AG10803 (cell line): ENCODE measurements at places on chromosomes 12 and 14.

- no peak for DNase-seq
Measured at GRCh38 chr12:92340441-92341064, 194.9 kb upstream of the BTG1 start.

- DNase-seq = no peak
Measured at GRCh38 chr14:28468191-28469151, 298.1 kb upstream of the FOXG1 start.

GRCh38 chr12:89760783-89761182 lies 52.1 kb upstream of the ATP2B1 start:
- DNase-seq = no peak

- DNase-seq = no peak
Measured at GRCh38 chr14:36522347-36522971, 2.4 kb upstream of the NKX2-1 start.

- no peak for DNase-seq
Measured at GRCh38 chr12:63298386-63298930, 147.5 kb upstream of the AVPR1A start.

DNA sequence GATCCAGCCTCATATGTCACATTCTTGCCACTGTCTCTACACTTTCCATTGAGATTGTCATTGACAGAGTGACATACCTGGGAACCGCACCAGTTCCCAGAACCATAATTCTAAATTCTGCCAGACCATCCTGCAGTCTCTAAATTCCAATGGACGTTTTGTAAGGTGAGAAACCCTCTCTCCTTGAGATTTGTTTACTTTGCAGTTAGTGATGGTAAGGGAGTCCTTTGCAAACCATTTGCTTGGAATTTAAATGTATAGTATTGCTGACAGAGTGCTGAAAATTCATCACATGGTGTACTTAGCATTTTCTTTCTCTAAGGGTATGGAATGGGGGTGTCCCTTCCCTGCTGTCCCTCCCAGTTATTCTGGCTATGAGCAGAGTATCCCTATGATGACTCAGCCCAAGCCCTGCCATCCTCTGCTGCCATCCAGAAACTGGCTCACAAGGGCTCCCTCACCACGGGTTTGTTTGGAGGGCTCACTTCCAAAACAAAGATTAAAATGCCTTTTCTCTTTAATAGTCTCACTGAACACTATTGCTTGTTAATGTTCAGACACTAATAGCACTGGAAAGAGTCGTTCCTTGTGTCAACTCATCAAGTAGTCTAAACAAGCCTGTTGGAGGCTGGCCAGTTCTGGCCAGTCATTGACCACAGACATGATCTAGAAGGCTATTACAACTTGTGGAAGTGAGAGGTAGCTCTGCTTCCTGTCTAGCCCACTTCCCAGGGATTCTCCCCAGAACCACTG lies 129.0 kb upstream of the HMGA2 start:
- DNase-seq = peak; percentile 94

GRCh38 chr12:129571901-129572494 lies 331.8 kb downstream of the TMEM132D start:
- no peak for DNase-seq

GRCh38 chr14:94213021-94213420 lies 38.9 kb downstream of the PPP4R4 start:
- DNase-seq = peak; percentile 71

- no peak for DNase-seq
Measured at GRCh38 chr14:61430066-61430757, 108.8 kb downstream of the PRKCH start.

DNA sequence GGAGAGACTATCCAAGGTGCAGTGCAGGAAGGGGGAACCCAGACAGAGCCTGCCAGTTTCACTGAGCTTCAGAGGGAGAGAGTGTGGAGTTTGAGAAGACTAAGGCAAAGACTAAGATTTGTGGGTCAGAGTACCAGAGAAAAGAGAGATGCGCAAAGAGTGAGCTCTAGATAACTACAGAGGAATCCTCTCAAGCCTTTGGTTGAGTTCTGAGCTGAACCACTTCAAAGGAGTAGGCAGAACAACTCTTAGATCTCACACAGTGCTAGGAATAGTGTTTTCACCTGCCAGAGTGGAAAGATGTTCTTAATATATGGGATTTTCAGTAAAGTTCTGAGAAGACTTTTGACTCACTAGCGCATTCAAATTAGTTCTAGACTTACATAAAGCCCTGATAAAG lies 10.7 kb upstream of the M6PR start:
- DNase-seq = no peak

- DNase-seq = peak; percentile 51
Measured at GRCh38 chr12:127925971-127926370, 341.0 kb upstream of the TMEM132C start.

DNA sequence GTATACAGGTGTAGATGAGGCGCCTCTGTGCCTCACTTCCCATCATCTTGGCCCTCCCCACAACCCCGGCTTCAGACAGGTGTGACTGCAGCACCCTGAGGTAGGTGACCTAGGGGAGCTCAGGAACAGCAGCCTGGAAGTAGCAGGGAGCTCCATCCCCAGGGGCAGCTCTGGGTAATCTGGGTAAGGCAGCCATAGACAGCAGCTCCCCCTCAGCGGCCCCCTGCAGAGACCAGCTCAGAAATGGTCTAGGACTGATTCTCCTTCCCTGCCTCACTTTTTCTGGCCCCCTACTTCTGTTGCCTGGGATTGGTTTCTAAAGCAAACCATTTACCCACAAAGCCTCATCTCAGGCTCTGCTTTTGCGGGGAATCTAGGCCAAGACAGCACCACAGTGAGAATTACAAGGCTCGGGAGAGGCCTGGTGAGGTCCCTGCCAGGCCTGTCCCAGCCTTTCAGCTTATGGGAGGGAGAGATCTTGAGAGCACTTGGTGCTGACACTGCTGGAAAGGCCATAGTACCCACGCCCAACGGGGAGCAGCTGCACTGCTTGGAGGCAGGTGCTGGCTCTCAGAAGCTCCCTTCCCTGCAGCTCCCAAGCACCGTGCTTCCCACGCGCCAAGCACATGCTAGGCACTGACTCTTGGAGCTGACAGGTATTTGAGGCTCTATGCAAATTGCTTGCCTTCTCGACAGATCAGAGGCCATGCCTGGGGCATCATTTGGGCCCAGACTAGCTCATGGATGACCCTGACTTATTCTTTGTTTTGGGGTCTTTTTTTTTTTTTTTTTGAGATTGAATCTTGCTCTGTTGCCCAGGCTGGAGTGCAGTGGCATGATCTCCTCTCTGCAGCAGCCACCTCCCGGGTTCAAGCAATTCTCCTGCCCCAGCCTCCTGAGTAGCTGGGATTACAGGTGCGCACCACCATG lies 45.1 kb upstream of the TRAF3 start:
- DNase-seq = no peak

DNA sequence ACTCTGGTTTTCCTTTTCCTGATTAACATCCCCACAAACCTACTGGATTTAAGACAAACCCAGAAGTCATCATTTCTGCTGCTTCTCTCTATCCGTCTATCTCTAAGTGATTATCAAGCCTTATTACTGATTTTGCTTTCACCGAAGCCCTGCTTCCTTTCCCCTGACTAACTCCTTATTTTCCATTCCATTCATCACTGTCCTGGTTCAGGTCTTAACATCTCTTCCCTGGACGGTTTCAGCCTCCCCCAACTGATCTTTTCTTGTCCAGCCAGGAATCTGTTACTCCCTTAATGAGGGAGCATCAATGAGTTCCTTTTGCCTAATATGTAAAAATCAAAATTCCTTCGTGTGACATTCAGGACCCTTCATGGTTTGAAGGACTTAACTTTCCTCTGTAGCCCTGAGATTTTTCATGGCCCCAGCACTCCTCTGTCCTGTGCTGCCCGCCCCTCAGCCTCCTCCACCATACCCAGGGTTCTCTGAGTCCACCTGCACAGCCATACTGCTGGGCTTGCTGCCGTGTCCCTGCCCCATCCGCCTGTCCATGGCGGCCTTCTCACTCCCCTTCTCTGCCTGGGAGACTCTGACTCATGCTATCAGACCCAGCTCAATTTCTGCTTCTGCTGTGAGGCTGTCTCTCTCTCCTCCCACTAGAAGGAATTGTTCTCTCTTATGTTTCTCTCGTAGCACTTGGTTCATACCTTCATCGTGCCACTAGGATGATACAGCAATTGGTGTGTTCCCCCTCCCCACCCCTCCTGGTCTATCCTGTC lies 167.8 kb upstream of the HIF1A start:
- peak; percentile 71 for DNase-seq

DNA sequence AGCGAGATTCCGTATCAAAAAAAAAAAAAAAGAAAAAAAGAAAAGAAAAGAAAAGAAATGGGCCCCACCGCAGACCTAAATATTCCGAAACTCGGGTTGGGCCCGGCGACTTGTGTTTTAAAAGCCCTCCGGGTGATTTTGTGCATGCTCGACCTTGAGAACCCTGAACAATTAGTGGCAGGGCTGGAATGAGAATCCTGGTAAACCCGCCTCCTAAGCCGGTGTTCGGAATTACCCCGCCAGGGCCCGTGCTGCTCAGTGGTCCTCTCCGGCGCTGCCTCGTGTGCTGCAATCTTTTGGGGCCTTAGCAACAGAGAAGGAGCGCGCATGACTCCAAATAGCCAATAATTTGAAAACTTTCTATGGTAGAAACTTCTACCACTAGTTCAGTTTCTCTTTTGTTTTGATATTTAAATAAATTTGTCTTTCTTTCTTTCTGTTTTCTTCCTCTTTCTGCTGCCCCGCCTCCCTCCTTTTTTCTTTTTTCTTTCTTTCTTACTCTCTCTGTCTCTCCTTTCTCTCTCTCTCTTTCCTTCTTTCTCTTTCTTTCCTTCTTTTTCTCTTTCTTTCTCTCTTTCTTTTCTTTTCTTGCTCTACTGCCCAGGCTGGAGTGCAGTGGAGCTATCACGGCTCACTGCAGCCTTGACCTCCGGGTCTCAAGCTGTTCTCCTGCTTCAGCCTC lies 1.5 kb upstream of the GALNT6 start:
- peak; percentile 36 for DNase-seq

GRCh38 chr14:66401449-66402095 lies 84.6 kb upstream of the CCDC196 start:
- no peak for DNase-seq

DNA sequence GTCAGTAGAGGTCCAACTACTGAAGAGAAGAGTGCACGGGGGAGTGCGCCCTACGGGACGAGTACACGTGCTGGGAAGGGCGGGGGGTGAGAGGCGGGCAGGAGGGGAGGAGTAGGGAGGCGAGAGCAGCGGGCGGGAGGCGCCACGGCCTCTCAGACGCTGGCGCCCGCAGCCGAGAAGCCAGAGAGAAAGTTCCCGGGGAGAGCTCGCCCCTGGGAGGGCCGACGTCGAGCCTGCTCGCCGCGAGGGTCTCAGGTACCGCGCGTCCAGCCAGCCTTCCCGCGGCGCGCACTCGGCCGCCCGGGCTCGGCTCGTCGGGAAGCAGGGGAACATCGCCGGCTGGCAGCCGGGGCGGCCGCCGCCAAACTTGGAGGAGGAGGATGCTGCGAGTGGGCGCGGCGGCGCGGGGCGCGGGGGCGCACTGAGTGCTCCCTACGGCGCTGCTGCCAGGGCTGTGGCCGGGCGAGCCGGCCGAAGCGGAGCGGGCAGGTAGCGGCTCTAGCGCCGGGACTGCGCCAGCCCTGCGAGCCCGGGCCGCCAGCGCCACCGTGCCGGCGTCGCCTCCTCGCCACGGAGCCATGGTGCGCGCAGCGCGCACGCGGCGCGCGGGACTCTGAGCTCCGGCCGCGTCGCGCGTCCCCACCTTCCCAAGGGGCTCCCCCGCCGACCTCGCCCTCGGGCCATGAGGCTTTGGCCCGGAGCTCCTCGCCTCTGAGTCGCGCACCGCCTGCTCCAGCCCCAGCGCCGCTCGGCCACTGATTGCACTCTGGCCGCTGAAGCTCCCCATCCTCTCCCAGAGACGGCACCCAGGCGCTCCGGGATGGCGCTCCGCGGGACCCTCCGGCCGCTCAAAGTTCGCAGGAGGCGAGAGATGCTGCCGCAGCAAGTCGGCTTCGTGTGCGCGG lies at the start of gene SLC24A4:
Gene SLC24A4, plus strand, starts transcription at position 155 of the 905 bp plus-strand sequence. Its CDS starts 666 bp downstream, at position 821.
- no peak for DNase-seq

- DNase-seq = no peak
Measured at GRCh38 chr12:67035121-67035520, 234.0 kb upstream of the CAND1 start.

GRCh38 chr12:131528144-131528543 lies 182.7 kb upstream of the SFSWAP start:
- DNase-seq = no peak

GRCh38 chr14:23118506-23119362 lies at the start of gene CEBPE:
TSS of gene CEBPE (minus strand) at chr14:23119255. CDS start at chr14:23119091, 164 bp downstream.
- no peak for DNase-seq

DNA sequence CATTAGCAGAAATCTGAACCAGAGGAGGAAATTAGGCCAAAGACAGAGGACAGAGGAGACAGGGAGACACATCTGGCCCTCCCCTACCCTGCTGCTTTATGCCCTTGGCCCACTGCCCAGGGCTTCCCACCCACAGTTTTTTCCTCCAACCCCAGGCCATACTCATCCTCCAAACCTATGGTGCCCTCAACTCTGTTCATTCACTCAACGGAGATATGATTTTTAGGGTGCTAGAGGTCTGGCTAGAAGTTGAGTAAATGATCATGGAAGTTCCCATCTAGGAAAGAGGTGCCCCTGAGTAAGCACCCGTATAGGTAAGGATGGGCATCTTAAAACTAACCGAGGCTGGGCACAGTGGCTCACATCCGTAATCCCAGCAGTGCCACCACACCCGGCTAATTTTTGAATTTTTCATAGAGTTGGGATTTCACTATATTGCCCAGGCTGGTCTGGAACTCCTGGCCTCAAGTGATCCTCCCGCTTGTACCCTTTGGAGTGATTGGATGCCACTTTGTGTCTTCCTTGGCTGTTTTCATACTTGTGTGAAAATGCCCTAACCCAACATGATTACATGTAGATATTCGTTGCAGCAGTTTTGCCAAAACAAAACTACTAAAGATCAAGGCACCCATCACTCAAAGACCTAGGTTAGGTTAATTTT lies 4.4 kb downstream of the KRT18 start:
- DNase-seq = no peak

- DNase-seq = no peak
Measured at GRCh38 chr14:61719344-61720293, 24.3 kb downstream of the HIF1A start.
